ENCODE measurements at places on chromosomes 11 and 22. TPM values are rescaled to one million over a fixed set of nuclear protein-coding genes. Genes with fewer than 3 reads are reported as not detected.

CFAP300 gene
- total RNA-seq: not detected

GRCh38 chr22:44386386-44387035, 73.8 kb upstream of the SHISAL1 start:
- no peak for DNase-seq

GRCh38 chr11:65912845-65913244, 6.0 kb downstream of the C11orf68 start:
- DNase-seq: no peak

DNA sequence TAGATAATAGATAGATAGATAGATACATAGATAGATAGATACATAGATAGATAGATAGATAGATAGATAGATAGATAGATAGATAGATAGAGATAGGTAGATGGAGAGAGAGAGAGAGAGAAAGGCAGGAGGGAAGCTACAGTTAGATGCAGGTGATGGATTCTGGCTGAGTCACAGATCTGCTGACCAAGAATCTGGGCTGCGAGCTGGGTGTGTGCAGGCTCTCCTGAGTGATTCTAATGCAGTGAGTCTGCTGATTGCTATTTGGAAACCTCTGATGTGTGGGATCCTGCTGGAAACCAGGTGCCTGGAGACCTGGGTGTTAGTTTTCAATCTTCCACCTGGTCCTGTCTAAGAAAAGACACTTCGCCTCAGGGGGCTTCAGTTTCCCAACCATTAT, 1441.8 kb downstream of the TBC1D22A start:
- no peak for DNase-seq

- no peak for DNase-seq
These were observed 12.9 kb upstream of the XKR3 start for GRCh38 chr22:16838073-16838472.

- no peak for DNase-seq
These were observed 13.0 kb upstream of the MFNG start for GRCh38 chr22:37499027-37499707.
